Cortex of kidney (tissue), 1 donor: ENCODE measurements at places on chromosomes 1 and 21.

DNA sequence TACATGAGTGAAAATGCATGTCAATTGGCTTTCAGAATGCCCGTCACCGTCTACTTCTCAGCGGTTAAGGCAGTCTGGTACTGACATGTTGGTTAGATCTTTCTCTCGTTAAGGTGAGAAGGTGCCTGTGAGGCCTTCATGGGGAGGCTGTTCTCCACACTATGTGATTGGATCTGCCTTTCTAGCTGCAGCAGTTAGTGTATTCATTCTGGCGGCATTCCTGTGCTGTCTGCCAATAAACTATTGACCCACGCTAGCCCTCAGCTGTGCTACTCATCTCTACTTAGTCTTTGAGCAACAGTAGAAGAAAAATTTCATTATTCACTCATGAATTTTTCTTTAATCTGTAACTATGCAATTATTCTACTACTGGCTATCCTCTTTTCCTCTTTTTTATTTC, 32.0 kb downstream of the CCSAP start:
- DNase-seq = no peak

GRCh38 chr1:226584164-226584563, 35.6 kb downstream of the STUM start:
- DNase-seq = no peak

- no peak for DNase-seq
Measured at GRCh38 chr1:219626865-219627264, 14.0 kb upstream of the ZC3H11B start.

GRCh38 chr1:9169601-9170137, 40.8 kb upstream of the GPR157 start:
- DNase-seq = no peak

DNA sequence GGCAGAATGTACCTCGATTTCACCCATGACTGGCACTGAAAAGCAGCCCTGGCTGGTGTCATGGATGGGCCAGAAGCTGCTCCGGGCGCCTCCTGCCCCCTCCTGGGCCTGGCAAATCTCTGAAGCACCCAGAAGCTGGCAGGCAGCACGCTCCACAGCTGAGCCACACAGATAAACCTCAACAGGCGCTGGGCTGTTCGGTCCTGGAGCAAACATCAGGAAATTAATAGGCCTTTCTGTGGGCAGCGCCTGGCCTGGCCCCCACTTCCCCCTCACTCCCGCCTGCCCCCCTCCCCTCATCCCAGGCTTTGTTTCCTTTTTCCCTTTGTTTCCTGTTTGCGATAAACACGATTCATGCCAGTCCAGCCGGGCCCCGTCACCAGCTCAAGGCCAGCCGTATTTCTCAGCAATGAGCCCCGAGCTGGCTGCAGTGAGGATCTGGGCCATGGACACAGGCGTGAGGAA, 20.1 kb upstream of the DISP3 start:
- DNase-seq = no peak

DNA sequence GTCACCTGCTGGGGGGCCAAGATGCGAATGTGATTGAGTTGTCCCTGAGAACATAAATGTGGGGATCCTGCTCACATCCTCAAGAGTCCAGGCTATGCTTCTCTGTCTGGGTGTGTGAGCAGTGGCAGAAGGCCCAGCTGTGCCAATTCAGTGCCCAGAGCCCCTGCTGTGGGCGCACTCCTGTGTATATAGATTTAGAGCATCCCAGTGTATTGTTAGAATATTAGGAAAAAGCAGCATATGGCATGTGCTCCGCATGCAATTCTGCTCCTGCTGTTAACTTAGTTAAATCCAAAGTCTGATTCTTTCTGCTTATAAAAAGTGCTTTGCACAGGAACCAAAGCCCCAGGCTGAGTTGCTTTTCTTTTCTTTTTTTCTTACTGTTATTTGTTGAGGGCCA, 37.8 kb downstream of the FAM78B start:
- no peak for DNase-seq

GRCh38 chr1:36133484-36133883, 8.5 kb upstream of the COL8A2 start:
- no peak for DNase-seq

DNA sequence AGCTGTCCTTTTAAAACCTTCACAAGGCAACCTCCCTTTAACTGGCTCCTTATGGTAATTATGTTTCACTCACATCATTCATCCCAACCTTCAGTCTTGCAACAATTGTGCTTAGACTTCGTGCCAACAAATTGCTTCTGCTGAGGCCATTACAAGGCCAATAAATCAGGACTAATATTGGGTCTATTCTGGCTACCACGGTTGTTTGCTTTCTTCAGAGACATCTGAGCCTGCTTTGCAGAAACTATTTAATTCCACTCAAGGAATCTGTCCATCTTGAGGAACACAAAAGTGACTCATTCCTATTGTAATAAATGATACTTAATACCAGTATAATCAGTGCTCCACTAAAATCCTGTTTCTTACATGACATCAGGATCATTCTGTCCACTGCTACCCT, 2.6 kb upstream of the GSTM4 start:
- DNase-seq = no peak

DNA sequence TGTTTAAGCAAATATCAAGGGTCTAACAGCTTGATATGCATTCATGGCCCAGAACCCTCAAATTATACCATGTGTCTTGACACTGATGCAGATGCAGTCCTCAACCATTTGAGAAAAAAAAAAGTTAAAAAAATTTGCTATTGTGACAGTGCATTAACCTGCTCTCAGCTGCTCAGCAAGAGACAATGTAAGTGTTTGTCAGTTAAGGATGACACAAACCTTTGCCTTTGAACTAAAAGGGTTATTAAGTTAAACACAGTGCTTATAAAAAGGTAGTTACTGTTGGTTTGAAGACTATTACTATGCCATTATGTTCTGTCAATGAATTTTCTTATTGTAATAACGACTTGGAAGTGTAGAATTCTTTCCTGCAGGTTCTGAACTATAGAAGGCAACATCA, 655.6 kb upstream of the NEGR1 start:
- DNase-seq = no peak

DNA sequence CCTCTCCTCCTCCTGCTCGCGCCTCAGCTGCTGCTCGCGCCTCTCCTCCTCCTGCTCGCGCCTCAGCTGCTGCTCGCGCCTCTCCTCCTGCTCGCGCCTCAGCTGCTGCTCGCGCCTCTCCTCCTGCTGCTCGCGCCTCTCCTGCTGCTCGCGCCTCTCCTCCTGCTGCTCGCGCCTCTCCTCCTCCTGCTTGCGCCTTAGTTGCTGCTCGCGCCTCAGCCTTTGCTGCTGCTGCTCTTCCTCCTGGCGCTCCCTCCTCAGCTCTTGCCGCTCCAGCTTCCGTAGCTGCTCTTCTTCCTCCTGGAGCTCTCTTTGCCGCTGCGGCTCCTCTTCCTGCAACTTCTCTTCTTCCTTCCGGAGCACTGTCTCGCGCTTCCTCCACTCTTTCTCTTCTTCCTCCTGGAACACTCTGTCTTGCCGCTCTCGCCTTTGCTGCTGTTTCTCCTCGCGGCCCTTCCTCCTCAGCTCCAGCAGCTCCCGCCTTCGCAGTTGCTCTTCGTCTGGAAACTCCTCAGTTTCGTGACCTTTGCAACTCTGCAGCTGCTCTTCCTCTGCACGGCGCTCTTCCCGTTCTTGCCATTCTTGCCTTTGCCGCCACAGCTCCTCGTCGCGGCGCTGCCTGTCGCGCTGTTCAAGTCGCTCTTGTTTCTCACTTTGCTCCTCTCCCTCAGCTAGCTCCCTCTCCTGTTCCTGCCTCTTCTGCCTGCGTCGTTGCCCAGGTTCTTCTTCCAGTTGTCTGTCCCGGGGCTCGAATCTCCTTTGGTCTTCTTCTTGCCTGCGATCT, 3.0 kb downstream of the TCHH start:
- no peak for DNase-seq
